ENCODE measurements at places on chromosomes 13 and 19.

- no peak overlapping the region for H3K4me3 ChIP-seq
- no peak for DNase-seq
- no peaks in the 10 kb centered on the region for H3K27me3 ChIP-seq
Measured at GRCh38 chr13:31221057-31221456, 21.3 kb downstream of the B3GLCT start.

- no peaks in the 10 kb centered on the region for H3K4me1 ChIP-seq
- H3K27ac ChIP-seq, result no peak overlapping the region
- no peak for DNase-seq
- H3K36me3 ChIP-seq, result no peaks in the 10 kb centered on the region
- peaks cover 32% of the 10 kb centered on the region for H3K27me3 ChIP-seq
- no peak overlapping the region for H3K4me3 ChIP-seq
Measured at GRCh38 chr19:41912899-41913537, 15.2 kb downstream of the ERFL start.

GRCh38 chr13:72255908-72256307, 388.9 kb upstream of the DACH1 start:
- H3K4me3 ChIP-seq, result peak overlapping the region; percentile 66
- H3K4me1 ChIP-seq, result no peaks in the 10 kb centered on the region
- H3K27me3 ChIP-seq, result no peaks in the 10 kb centered on the region
- H3K27ac ChIP-seq, result no peak overlapping the region
- H3K36me3 ChIP-seq, result no peaks in the 10 kb centered on the region
- DNase-seq, result peak; percentile 3

DNA sequence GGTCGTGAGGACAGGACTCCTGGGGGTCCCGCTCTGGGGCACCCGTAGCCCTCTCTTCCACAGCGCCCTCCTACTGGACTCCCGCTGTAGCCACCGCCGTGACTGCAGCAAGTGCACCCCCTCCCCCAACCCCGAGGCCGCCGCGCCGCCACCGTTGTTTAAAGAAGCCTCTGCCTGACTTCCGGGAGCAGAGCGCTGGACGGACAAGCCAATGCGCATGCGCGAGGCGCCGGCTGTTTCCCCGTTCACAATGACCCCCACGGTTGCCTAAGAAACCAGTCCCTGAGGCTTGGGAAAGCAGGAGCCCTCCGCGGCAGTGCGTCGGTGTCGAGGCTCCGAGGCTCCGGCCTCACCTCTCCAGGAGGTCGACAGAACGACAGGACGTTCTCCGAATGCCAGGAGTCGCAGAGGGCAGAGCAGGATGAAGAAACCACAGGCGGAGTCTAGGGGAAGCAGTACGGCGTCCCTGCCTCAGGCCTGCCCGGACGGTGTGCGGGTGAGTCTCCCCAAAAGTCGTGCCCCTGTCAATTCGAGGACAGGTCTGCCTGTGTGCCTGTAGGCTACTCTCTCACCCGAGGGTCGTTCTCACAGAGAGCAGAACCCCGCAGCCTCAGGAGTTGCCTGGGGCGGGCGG, 70.5 kb upstream of the ZNF420 start:
- no peak overlapping the region for H3K4me3 ChIP-seq
- peaks cover 19% of the 10 kb centered on the region for H3K36me3 ChIP-seq
- DNase-seq, result no peak
- no peaks in the 10 kb centered on the region for H3K4me1 ChIP-seq

- no peaks in the 10 kb centered on the region for H3K27me3 ChIP-seq
- H3K4me3 ChIP-seq, result no peak overlapping the region
- no peak overlapping the region for H3K27ac ChIP-seq
- H3K36me3 ChIP-seq, result no peaks in the 10 kb centered on the region
Measured at GRCh38 chr13:34857558-34858325, 84.3 kb upstream of the NBEA start.

DNA sequence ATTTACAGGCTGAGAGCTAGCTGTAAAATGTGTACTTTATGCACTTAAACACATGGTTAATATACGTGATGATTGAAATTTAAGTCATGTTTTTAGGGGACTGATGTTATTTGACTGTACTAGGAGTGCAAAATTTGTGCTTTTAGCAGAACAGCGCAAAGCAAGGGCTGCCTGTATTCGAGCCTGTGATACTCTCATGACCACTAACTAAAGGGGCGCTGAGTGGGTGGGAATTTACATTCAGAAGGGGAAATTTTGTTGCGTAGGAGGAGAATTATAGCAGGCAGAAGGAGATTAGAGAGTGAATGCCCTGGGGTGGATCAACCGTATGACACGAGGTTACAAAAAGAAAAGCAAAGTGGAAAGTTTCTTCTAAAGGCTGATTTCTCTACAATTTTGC, 271.8 kb upstream of the HTR2A start:
- H3K4me3 ChIP-seq, result peak overlapping the region; percentile 25
- no peak overlapping the region for H3K27ac ChIP-seq
- no peaks in the 10 kb centered on the region for H3K27me3 ChIP-seq
- H3K4me1 ChIP-seq, result peaks cover 12% of the 10 kb centered on the region
- DNase-seq, result no peak

All from HFFc6 (cell line).